ENCODE measurements at places on chromosomes 2 and 18.
A peak's percentile ranks its signal among the peaks of the same experiment; 100 is the strongest.

DNA sequence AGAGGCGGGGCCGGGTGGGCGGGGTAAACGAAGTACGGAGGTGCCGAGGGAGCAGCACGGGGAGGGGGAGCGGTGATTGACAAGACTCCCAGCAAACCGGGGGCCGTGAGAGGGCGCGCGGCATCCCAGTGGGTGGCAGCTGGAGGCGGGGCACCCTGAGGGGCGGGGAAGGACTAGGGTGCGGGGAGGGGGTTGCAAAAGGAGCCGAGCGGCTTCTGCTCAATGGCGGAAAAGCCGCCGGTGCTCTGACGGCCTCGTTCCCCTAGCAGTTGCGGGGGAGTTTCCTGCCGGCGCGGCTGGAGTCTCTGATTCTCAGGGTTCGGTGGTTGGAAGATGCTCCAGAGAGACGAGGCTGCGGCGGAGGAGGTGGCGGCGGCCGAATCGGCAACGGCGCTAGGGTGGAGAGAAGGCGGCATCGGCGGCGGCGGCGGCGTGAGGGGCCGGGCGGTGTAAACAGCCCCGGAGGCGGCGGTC lies at the start of gene PPM1B:
Gene PPM1B, plus strand, starts transcription at position 195 of the 474 bp plus-strand sequence. CDS start 32,325 bp downstream, outside the sequence.
- no peak for DNase-seq

- DNase-seq = no peak
Observed at GRCh38 chr2:1257334-1257733, 155.9 kb upstream of the TPO start.

GRCh38 chr2:35033748-35034147 lies 1321.8 kb upstream of the CRIM1 start:
- DNase-seq = no peak

DNA sequence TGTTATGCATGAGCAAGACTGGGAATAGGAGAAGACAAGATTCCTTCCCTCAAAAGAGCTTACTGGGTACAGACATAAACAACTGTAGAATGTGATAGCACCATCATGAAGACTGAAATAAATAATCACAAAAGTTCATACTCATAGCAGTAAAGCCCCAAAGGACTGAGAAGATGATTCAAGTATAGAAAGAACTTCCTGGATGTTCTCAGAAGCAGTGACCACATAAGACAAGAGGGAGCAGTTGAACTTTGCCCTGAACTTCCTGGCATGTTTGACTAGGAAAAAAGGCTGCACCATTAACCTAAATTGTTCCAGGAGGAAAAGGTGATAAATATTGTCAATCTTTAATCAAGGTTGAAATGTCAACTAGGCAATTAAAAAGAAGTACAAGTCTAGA lies 57.8 kb upstream of the CCDC141 start:
- DNase-seq = peak; percentile 21
